ENCODE measurements at places on chromosomes 11 and 22.

DNA sequence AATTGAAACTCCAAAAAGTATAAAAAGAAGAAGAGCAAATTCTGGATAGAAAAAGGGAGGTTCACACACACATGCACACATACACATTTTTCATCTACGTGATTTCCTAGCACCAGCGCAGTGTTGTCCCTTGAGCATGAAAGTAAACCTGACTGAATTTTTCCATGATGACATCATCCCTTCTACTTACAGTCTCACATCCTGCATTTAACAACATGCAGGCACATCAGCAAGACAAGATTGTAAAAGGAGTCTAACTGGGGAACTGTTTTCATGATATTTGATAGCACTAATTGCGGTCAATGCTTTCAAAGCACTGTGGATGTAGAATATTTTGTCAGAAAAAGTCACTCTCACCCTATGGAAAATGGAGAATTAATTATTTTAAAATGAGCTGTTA, 36.6 kb downstream of the GAS2 start:
- DNase-seq: peak; percentile 52

DNA sequence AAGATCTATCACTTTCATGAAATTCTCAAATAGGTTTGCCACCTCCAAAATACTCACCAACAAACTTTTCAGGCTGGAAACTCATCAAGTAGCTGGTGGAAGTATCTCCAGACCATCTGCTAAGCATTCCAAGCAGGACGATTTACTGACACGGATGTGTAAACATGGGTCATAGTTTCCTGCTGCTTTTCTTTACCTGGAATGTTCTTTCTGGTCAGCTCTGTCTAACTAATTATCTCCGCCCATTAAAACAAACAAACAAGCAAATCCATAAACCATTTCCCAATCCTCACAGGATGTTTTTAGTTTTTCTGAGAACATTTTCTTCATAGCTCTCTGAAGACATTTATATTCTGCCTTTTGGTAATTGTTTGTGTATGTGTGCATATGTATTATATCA, 397.0 kb downstream of the METTL15 start:
- no peak for DNase-seq

- no peak for DNase-seq
Measured at GRCh38 chr22:43554259-43554636, 142.4 kb downstream of the MPPED1 start.

DNA sequence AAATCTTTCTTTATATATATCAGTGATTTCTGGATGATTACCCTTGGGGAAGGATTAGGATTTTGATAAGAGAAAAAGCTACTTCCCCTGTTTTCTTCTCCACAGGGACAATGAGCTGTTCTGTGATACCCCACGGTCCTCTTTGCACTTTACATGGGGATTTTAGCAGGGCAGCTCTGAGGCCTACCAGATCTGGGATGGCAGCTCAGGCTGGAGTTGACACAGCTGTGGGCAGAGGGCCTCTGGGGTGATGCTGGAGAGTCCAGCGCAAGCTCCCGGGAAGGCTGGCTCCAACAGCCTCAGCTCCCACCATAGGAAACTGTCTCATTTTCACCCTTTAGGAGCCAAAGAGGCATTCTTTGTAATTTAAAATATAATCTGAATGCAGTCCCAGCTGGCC, 383.8 kb upstream of the NARS2 start:
- DNase-seq: no peak

GRCh38 chr11:61062181-61062930, 39.9 kb upstream of the CD5 start:
- no peak for DNase-seq

- no peak for DNase-seq
Measured at GRCh38 chr11:23278121-23278520, 417.8 kb upstream of the CCDC179 start.

DNA sequence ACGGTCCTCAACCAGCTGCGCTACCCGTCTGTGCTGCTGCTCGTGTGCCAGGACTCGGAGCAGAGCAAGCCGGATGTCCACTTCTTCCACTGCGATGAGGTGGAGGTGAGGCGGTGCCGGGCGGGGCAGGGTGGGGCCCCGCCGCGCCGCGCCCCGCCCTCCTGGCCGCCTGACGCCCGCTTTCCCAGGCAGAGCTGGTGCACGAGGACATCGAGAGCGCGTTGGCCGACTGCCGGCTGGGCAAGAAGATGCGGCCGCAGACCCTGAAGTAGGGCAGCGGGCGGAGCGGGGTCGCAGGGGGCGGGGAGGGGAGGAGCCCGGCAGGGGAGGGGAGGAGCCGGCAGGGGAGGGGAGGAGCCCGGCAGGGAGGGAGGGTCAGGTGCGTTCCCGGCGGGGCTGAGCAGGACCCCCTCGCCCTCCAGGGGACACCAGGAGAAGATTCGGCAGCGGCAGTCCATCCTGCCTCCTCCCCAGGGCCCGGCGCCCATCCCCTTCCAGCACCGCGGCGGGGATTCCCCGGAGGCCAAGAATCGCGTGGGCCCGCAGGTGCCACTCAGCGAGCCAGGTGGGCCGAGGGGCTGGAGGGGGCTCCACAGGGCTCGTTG, 14.7 kb downstream of the EPS8L2 start:
- DNase-seq: no peak

DNA sequence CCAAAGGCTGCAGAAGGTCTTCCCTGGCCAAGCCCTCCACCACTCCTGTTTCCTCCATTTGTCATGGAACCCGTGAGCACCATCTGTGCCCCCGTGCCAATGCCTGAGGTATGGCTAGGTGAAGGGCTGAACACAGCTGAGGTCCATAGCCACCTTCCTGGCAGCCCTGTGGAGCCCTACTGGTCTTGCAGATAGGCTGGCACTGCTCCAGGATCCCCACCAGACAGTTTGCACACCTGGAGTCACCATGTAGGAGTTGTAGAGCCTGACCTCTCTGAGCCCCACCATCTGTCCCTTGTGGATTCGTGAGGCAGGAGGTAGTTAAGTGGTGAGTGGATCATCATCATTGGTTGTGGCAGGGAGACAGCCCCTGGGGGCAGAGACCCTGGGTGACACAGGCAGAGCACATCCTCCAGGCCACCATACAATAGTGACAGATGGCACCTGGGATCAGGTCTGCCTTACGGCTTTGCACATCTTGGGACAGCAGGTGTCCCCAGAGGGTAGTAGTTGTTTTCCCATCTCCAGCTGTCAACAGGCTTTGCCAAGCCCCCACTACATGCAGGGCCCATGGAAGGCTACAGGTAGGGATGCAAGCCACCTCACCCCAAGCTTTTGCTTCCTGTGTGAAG, 52.5 kb upstream of the SUSD2 start:
- peak; percentile 88 for DNase-seq

GRCh38 chr11:28566339-28567089, 458.3 kb downstream of the METTL15 start:
- DNase-seq: peak; percentile 27

GRCh38 chr11:12706545-12707499, 32.6 kb downstream of the TEAD1 start:
- DNase-seq: peak; percentile 29

GRCh38 chr11:76008474-76008873, 193.5 kb downstream of the UVRAG start:
- DNase-seq: no peak

DNA sequence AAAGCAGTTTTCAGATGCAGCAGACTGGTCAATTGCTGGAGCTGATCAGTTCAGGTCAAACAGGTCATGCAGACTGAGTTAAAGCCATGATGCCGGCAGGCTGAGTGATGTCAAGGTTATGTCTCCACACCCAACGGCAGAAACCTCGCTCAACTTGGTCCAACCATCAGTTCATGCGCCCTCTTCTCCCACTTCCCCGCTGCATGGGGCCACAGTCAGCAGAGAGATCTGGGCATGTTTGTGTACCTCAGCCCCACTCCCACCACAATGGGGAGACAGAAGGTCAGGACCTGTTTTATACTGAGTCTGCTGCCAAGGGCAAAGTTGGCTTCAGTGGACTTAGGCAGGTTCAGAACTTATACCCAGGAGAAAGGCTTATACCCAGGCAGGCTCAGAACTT, 118.7 kb downstream of the TRIM29 start:
- DNase-seq: no peak

GRCh38 chr11:15870911-15871310, 485.4 kb downstream of the SOX6 start:
- DNase-seq: no peak

All from SHP77 treated with DMSO at 0.1 percent for 48 hours (cell line).